ENCODE measurements at places on chromosomes 6 and 20. TPM values are rescaled to one million over a fixed set of nuclear protein-coding genes. Genes with fewer than 3 reads are reported as not detected.

The C6orf52 gene
- 0.56 TPM for total RNA-seq

The TGM2 gene
- total RNA-seq = 457 TPM

The TENT5A gene
- 45.7 TPM for total RNA-seq

The UBE2J1 gene
- 39.3 TPM for total RNA-seq

The CCN6 gene
- total RNA-seq = not detected

The EPB41L2 gene
- 121 TPM for total RNA-seq

The COL20A1 gene
- under 0.01 TPM for total RNA-seq

The UST gene
- 26.8 TPM for total RNA-seq

The FRMD1 gene
- not detected for total RNA-seq

The BHLHE23 gene
- total RNA-seq = not detected

The LIN28B gene
- not detected for total RNA-seq

The MUC21 gene
- total RNA-seq = not detected

The SIRPG gene
- total RNA-seq = not detected

The HRH3 gene
- not detected for total RNA-seq

The SYCP2 gene
- total RNA-seq = 1.1 TPM

The NKAIN2 gene
- total RNA-seq = not detected

The TMEM74B gene
- not detected for total RNA-seq

The TCF19 gene
- 3.7 TPM for total RNA-seq

The CTCFL gene
- total RNA-seq = not detected

The APOM gene
- 0.28 TPM for total RNA-seq

The PSMA7 gene
- 244 TPM for total RNA-seq

The OR2B2 gene
- total RNA-seq = not detected

The RAET1G gene
- total RNA-seq = not detected
